T-cell (primary cell): ENCODE measurements at places on chromosomes 1 and 21.

DNA sequence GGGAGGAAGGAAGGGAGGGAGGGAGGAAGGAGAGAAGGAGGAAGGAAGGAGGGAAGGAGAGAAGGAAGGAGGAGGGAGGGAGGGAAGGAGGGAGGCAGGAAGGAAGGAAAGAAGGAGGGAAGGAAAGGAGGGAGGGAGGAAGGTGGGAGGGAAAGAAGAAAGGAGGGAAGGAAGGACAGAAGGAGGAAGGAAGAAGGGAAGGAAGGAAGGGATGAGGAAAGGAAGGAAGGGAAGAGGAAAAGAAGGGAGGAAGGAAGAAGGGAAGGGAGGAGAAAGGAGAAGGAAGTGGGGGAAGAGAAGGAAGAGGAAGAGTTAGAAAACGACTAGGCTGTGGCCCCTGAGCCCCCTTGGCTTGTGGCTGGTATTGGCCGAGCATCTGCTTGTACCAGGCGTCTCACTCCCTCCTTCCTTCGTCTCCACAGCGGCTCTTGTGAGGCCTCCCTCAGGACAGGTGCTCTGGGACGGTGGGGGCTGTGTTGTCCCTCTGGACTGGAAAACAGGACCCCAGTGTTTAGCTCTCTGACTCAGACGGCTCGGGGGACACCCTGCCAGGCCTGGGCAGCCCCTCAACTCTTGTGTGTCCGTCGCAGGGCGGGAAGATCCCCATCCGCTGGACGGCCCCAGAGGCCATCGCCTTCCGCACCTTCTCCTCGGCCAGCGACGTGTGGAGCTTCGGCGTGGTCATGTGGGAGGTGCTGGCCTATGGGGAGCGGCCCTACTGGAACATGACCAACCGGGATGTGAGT is 36.2 kb upstream of the C1QA start:
- DNase-seq, result no peak

GRCh38 chr1:201354151-201354900 is 23.2 kb downstream of the TNNT2 start:
- DNase-seq, result no peak

- no peak for DNase-seq
Observed at GRCh38 chr1:91579658-91580228, 79.1 kb downstream of the CDC7 start.

- DNase-seq, result no peak
Observed at GRCh38 chr1:245915406-245915805, 591.7 kb downstream of the SMYD3 start.

DNA sequence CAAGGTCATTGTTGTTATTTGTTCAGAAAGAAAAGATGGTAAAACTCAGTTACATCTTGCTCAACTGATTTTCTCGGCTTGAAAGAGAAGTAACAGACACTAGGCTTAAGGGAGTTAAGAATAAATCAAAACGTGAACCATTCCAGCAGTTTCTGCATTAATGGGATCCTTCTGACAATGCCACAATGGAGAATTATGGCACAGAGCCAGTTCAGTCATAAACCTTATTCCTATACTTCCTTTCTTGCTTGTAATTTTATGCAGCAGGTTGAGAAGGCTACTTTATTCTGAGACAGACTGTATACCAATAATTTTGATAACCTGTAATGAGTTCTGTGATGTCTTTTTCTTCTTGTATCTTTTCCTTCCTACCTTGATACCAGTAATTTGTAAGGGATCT is 167.0 kb downstream of the C1orf21 start:
- no peak for DNase-seq

GRCh38 chr1:84390226-84390625 is 8.1 kb upstream of the DNASE2B start:
- no peak for DNase-seq

- no peak for DNase-seq
Observed at GRCh38 chr1:99227056-99227897, 37.0 kb upstream of the PLPPR4 start.

- DNase-seq, result no peak
Observed at GRCh38 chr1:183916574-183916973, 111.7 kb downstream of the RGL1 start.

DNA sequence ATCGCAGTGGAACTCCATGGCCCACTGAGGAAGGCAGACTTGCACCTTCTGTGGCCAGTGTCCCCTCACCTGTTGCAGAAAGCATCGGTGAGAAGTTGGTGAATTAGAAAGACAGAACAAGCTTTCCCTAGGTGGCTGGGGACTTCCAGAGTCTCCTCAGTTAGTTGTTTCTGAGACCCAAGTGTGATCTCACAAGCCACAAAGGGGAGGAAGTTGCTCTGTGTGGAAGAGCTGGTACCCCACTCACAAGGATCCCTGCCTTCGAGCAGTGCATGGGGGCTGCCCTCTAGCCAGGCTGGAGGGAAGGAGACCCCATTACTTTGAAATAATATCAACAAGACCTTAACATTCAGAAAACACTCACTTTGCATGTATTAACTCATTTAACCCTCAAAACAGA is 2.1 kb downstream of the PRELP start:
- no peak for DNase-seq

- DNase-seq, result no peak
Observed at GRCh38 chr1:54819195-54819536, 18.0 kb upstream of the TTC22 start.

DNA sequence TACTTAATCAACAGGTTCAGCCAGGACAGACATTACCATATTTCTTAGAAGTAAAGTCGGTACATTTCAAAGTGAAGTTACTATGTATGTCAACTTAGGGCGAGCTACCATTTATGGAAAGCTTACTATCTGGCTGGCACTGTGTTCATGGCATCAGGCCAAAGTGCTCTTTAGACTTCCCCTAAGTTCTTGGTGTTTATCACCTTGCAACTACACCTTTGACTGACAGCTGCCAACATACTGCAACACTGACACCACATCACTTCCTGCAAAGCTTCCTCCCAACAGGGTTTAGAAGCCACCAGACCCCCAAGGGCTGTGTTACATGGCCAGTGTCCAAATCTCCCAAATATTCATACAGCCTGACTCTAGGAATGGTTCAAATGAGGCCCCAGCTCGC is 61.0 kb downstream of the TIAM1 start:
- DNase-seq, result peak; percentile 20

GRCh38 chr1:219788091-219788490 is 140.3 kb downstream of the SLC30A10 start:
- DNase-seq, result no peak

- DNase-seq, result peak; percentile 6
Observed at GRCh38 chr1:176897350-176898236, 266.9 kb downstream of the ASTN1 start.

- DNase-seq, result no peak
Observed at GRCh38 chr1:225257081-225257480, 170.8 kb downstream of the LBR start.

DNA sequence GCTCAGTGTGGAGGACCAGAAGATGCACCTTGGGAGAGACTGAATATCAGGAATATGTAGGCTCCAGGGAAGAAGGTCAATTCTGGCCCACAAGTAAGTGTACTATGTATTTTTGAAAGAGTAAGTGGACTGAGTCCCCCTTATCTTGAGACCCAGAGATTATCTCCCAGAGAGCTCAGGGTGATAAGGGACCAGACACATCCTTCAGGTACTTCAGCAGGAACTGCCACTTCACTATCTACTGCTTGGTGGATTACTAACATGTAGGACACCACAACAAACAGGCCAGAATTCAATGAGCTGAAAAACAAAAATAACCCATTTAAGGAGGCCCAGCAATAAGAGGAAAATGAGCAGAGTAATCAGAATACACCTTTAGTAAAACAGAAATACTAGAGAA is 119.2 kb downstream of the ZNF644 start:
- no peak for DNase-seq

- DNase-seq, result no peak
Observed at GRCh38 chr1:5989286-5989605, 3.0 kb downstream of the NPHP4 start.

DNA sequence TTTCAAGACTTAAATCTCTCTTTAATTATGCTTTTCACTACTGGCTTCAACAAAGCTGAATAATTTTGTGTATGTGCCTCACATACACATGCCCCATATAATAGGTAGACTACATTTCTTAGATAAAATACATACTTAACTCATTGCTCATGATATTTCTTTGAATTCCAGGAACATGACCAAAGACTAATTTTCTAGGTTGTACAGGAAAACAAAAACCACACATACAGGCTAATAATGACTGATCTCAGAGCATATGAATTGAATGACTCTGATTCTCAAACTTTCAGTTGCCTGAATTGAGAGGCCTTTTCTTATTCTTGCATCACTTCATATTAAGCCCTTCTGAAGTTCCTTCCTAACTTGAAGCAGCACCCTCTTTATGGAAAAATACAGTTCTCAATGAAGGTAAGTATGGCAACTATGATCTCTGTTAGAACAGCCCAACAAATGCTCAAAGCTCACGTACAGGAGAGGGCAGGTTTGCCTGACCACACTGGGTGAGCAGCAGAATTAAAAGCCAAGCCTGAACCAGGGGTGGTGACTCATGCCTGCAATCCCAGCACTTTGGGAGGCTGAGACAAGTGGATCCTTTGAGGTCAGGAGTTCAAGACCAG is 22.6 kb upstream of the UAP1 start:
- DNase-seq, result no peak

DNA sequence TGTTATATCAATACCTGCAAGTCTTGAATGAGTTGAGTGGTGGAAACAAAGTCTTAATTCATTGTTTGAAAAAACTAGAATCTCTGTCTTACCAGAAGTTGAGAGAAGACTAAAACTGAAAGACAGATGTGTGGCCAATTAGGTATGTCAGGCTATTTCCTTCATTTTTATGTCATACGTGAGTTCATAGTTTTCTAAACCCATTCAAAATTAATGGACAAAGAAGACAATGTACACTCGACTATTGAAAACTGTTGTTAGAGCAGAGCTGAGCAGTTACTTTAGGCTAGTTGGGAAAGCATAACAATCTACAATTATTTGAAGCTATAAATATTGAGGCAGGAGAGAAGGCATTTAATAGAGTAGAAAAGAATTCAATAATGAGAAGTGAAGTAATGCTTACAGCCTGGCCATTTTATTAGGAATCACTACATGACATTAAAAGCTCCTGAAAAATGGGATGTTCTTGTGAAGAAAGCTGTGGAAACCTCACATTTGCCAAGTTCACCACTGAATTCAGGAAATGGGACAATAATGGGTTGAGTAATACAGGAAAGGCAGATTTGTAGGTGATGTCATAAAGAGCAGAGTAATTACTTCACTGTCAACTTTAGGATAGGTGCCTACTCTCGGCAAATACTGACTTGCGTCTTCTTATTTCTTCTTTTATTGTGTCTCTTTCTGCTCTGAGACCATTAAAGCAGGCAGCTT is 204.4 kb downstream of the PLA2G4A start:
- no peak for DNase-seq

DNA sequence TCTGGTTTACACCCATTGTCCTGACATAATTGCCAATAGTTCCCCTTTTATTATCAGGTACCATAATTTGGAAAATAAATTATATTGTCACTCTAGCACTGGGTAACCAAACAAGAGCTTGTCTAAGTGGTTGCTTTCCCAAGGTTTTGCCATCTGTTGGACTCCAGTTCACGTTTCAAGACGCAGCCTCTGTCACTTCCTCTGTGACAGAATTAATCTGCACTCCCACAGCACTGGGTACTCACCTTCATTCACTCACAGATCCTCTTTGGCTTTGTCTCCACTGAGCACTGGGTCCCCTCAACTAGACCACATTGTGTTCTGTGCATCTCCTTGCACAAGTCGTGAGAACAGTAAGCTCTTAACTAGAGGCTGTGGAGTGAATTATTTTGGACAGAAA is 123.6 kb upstream of the JUN start:
- DNase-seq, result no peak

DNA sequence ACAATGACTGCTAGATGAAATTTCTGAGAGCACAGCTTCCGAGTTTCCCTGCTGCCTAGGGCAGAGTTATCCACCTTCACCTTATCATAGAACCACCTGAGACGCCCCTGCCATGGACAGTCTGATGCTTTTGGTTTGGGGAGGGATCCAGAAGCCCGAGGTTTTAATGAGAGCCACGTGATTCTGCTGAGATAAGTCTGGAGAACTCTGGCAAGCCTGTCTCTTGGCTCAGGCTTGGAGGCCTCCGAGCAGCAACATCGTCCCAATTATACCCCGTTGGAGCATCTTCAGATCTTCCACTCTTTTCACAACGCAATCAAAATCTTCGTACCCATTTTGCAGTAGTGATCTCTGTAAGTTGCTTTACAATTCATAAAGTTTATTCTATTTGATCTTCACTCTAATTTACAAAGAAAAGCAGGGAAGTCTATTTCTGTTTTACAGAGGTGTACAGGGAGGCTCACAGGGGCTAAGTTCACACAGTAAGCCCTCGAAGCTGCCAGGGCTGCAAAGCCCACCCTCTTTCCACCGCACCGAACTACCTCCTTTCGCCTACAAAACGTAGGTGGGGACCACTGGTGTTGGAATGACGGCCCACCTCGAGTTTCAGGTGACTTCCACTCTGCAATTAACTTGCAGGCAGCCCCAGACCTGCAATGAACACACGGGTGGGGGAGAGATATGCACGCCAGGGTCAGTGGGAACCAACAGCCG is 513 bp upstream of the HHAT start:
- no peak for DNase-seq

GRCh38 chr21:40717028-40717427 is 129.9 kb downstream of the DSCAM start:
- DNase-seq, result no peak

GRCh38 chr1:165501970-165502348 is 41.8 kb upstream of the LRRC52 start:
- no peak for DNase-seq

GRCh38 chr1:9722378-9722749 is 70.8 kb downstream of the PIK3CD start:
- DNase-seq, result no peak

DNA sequence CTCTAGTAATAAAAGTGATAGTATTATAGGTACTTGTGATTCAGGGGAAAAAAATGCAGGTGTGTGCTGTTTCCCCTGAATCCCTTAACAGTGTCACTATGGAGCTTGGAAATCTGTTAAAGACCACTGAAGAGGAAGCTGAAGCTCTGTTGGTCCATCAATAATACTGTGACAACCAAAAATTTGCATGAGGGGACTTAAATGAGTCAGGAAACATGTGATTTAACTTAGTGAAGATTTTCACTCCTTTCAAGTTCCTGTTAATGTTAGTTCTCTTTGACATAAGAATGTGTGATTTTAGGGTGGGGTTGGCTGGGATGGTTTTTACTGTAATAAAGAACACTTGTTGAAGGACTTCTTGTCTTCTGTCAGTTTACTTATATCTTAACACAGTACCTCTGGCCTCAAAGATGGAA is 32.0 kb downstream of the VANGL2 start:
- DNase-seq, result no peak

- DNase-seq, result no peak
Observed at GRCh38 chr1:1060281-1061000, 13.7 kb downstream of the RNF223 start.
